ENCODE measurements at places on chromosomes 3 and 15.

DNA sequence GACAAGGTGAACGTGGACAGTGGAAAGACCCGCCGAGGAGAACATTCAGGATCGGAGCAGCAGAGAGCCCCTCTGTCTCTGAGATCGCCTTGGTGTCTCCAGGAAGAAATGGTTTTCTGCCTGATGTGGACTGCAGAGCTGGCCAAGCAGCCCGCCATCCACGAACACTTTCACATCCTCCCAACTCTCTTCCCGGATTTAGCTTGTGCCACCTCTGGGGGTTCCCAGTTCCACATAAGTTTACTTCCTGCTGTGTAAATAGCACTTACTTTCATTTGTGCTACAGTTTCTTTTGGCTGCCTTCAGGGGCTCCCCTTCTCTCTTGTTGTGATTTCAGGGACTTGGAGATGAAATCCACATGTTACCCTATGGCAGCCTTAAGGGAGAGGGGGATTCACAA lies 48.4 kb downstream of the SEMA5B start:
- no peak for DNase-seq

DNA sequence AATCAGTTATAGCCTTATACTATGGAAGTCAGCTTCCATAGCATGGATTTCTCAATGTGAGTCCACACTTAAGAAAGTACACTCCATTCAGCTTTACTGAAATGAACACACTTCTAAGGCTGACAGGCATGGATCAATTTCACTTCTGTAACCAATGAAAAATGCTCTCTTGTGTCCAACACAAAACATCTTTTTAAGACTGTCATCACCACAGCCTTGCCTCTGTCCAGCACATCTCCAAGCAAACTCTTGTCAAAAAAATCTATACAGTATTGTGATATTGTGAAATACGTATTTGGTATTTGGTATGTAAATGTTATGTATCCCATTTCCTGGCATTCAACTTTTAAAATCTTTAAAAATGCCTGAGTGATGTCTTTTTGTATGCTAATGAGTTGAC lies 208.7 kb downstream of the RAP2B start:
- no peak for DNase-seq

DNA sequence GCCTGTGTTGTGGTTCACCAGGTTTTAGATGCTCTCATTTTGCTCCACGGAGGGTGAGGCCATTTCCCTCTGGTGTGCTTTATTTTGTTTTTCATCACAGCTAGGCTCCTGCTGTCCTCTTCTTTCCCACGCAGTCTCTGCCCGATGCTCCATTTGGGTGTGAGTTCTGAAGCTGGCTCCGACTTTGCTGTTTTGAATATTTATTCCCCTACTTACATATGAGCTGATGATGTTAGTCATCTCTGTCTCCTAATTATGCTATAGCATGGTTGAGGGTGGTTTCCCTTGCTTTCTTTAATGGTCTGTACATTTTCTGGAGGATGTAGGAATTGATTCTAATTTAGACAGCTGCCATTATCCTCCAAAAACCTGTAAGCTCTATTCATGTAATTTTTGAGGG lies 168.1 kb upstream of the MYRIP start:
- no peak for DNase-seq

GRCh38 chr3:17500618-17501017 lies 241.8 kb downstream of the TBC1D5 start:
- DNase-seq: no peak

- no peak for DNase-seq
Observed at GRCh38 chr3:158169091-158169491, 59.2 kb downstream of the RSRC1 start.

DNA sequence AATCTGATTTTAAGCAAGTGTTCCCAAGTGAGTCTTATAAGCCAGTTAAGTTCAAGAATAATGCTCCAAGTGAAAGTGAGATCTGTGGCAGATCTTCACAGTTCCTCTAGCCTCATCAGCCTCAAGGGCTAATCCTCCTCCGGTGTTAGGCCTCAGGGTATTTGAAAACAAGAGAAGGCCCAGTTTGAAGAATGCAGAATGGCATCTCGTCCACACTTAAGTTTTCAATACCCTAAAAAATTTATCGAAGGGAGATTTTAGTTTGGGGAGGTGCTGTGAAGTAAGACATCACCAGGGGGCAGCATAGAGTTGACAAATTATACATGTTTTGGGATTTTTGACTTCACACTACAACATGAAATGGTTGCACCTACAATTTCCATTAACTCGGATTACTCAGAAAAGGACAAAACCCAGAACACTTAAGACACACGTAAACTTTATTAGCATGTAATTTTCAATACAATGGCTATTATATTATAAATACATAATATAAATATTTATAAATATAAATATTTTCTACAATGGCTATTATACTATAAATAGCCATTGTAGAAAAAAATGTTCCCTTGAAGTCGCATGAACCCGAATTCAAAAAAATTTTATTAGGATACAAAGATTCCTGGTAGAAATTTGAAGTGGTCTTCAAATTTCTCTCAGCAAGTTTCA lies 2.3 kb upstream of the TMEM266 start:
- no peak for DNase-seq

DNA sequence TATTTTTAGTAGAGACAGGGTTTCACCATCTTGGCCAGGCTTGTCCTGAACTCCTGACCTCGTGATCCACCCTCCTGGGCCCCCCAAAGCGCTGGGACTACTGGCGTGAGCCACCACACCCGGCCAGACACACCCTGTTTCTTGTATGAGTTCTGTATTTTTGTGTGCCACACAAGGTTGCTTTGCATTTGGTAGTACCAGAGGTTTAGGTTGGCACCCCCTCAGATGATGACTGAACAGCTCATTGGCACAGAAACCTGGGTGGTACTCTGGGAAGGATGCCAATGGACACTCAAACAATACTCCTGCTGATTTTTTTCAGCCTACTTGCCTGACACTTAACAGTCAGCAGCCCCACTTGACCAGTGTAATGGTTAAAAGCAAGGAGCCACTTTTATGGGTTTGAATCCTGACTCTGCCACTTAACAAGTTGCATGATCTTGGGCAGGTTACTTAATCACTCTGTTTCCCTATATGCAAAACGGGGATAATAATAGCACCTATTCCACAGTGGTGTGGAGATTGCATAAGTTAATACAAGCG lies 39.2 kb upstream of the BCL2A1 start:
- no peak for DNase-seq

- DNase-seq: no peak
Observed at GRCh38 chr3:38107911-38108648, 28.8 kb downstream of the ACAA1 start.

DNA sequence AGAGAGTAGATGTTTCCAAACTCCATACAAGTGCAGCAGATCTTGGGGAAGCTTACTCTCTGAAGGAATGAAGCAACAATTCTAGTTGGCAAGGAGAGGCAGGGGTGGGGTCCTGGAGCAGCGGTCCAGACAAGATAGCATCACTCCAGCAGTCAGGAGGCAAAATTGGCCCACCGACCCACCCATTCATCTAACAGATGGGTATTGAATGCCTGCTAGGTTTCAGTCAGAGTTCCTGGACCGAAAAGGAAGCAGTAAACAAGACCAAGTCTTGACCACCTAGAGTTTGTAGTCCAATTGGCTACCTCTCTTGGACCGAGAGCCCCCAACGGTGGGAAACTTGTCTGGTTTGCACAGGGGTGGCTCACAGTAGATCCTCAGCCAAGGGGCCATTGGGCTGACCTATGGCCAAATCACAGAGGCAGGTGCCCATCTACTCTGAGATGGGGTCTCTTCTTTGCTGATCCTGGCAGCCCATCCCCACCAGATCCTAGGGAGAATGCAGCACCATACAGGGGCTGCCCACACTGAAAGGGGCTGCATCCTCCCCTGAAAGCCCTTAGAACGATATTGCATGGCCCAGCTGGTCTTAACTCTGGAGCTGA lies 74.3 kb downstream of the CORO2B start:
- no peak for DNase-seq

DNA sequence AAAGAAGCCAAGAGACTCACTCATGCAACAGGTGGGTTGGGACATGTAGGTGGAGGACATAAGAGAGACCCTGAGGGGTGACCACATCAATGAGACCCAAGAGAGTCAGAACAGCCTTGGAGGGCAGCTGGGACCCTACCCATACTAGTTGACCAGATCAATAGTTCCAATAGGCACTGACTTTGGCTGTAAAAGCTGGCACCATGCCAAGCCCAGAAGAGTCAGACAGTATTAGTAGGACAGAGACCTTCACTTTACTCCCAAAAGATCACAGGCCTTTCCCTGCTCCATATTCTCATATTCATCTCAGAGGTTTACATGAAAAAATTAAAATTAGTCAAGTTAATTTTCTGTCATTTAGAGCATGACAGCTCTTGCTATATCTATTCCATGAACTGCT lies 20.9 kb upstream of the GABRR3 start:
- no peak for DNase-seq

- no peak for DNase-seq
Observed at GRCh38 chr15:38740206-38740605, 175.6 kb upstream of the RASGRP1 start.

- no peak for DNase-seq
Observed at GRCh38 chr15:39301589-39301999, 279.3 kb upstream of the THBS1 start.

DNA sequence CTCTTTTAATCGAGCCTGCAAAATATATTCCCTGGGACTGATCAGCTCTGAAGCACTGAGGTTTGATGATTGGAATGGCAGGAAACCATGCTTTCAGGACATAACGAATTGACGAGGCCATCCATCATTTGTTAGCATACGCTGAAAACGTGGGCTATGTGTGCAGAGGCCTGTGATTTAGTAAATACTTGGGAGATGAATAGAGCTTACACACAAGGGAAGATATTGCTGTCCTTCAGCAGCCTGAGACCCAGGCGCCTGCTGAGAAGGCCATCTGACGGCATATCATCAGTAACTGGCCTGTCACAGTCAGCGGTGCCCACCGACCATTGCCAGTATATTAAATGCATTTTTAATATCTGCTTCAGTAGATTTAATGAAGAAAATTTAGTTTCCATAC lies 16.2 kb downstream of the CDIN1 start:
- no peak for DNase-seq

DNA sequence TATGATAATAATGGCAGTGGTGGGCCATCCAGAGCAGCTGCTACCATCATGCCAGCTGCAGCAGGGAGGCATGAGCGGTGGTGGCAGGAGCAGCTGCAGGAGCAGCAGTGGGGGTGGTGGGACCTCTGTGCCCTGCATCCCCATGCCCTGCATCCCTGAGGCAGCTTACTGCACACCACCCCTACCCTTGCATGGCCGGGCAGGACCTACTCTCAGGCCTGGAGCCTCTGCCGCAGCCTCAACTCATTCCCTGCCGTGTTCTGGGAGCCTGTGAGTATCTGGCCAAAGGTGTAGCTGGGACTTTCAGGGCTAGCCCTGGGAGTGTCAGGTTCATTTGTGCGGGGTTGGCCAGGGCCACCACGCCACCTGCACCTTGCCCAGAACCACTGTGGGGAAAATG lies 3.3 kb upstream of the XCR1 start:
- no peak for DNase-seq

DNA sequence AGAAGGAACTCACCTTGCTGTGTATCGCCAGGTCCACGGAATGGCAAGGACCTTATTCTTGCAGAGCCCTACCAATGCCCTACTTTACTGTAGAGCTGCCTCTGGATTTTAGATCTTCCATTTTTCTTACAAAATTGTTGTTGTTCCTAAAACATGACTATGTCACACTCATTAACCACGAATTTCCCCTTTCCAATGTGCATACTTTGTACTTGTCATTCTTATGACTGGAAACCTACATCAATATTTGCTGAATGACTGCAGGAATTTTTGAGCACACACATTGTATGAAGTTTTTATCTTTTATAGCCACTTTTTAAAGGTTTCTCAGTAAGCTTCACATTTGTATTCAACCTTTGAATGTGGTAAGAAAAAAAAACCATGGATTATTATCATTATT lies 35.9 kb upstream of the CMSS1 start:
- DNase-seq: no peak

DNA sequence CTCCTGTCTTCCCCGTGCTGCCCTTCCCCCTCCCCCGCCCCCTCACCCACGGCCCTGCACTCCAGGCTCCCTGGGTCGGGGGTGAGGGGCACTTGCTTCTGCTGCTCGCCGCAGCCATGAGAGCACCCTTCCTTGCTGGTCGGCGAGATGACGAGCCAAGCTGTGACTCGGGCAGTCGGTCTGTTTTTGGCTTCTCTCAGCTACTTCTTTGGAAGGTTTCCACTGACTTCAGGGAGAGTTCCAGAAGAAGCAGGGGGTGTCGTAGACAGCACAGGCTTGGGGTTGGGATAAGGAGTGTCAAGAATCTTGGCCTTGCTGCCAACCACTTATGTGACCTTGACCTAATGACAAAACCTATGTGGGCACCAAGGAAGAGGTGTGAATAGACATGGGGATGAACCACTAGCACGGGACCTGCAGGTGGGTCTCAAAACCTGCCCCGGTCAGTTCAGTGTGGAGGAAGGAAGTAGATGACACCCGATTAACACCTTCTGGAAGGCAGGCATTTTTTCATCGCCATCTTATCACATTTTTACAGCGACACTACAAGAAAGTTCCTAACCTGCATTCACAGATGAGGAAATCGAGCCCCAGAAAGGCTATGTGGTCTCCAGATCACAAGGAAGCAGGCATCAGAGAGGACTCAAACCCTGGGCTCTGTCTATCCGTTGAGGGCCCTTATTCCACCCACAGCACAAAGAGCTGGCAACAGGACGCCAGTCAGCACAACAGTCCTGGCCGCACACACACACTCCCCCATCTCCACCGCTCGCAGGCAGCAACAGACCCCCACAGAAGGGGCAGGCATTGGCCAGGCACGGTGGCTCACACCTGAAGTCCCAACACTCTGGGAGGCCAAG lies 120.9 kb downstream of the LIPC start:
- DNase-seq: no peak

DNA sequence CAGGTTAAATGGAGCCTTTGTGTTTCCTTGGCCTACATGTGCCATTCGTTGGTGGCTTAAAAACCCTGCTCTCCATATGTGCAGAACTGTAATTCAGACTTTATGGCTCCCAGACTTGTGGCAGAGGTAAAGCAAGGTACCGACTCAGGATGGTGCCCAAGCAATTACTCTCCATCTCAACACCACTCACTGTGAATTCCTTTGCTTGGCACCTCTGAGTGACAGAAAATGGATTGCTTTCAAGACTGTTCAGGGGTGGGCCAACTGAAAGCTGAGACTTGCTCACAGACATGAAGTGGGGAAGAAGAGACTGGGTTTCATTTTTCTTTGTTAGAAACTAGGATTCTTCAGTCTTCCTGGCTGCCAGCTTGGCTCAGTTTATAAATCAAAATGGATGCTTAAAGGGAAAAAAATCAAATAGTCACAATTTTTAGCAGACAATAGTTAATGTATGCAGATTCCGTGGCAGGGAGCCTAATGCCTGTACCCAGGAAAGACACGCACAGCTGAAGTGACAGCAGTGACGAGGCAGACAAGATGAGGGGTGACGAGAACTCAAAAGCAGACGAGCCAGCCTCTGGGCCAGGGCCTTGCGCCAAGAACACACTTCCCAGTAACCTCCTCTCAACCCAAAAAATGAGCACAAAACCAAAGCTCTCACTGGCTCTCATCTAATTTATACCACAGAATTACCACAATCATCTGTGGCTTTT lies 207.9 kb upstream of the SLC2A2 start:
- no peak for DNase-seq
